Activated T-cell treated with anti-CD3 and anti-CD28 coated beads for 1 hour (primary cell): ENCODE measurements at places on chromosomes 1 and 21.

DNA sequence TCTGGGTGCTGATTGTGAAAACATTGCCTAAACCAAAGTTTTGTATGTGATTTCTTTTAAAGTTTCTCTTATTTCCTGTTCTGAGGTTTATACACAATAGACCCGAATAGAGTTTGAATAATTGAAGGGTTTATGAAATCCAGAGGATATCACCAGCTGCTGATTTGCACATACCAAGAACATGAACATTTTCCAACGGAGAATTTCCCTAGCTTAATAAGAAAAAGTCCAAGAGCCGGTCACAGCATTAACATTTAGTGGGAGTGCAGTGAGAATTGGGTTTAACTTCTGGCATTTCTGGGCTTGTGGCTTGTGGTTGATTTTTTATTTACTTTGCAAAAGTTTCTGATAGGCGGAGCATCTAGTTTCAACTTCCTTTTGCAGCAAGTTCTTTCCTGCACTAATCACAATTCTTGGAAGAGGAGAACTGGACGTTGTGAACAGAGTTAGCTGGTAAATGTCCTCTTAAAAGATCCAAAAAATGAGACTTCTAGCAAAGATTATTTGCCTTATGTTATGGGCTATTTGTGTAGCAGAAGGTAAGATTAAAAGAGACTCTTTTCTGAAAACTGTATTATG is at the start of gene CFH:
CFH (plus strand) TSS at position 407 of the 579 bp plus-strand sequence; CDS start at position 482, 75 bp downstream.
- no peak for DNase-seq

DNA sequence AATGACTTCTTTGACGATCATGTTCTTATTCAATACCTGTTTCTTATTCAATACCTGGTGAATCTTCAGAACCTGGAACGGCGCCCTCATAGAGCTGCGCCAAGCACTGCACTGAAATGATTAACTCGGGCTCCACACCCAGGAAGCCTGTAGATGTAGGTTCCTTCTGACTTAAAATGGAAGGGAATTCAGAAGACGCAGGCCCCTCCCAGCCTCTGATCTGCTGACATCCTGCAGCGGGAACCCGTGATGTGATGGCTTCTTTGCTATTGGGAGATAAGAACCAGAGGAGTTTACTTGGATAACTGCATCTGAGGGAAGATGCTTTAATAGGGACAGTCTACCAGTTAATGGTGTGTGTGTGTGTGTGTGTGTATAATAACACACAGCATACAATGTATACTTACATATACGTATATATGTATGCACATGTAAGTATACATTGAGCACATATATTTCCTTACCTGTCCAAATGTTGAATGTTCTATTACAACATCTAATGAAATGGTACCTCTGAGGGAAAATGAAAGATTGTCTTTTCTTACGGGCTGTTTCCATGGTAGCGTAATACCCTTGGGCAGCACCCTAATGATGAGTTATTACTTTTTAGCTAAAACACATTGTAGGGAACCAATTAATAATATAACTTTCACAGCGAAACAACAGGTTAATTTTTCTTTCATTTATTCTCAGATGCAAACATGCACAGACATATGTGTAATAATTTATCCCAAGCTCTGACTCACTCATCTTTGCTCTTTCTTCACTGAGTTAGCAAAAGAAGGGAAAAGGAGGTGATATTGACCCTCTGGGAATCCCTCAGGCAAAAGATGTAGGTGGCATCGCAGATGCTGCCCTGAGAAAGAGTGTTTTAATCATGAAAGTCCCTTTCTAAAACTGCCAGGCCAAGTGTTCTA is 379.8 kb downstream of the SIPA1L2 start:
- no peak for DNase-seq

GRCh38 chr1:164723296-164723798 is 164.4 kb downstream of the PBX1 start:
- DNase-seq, result no peak

DNA sequence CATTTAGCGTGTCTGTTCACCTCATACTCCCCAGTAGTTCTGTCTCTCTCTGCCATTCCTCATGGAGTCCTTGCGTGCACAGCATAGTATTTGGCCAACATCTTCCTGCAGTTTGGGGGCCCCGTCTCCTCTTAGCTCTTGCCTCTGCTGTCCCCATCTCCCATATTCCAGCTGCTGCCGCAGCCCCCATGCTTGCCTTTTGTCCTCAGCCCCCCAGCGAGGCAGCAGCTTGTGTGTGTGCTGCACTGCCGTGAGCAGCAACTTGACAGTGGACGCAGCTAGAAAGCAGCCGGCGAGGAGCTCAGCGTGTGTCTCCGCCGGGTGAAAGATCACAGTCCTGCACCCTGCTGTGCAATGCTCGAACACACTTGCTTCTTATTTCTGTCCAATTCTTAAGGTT is 164.2 kb upstream of the COL6A1 start:
- DNase-seq, result no peak

- DNase-seq, result no peak
Measured at GRCh38 chr1:98989556-98989907, 15.1 kb downstream of the PLPPR5 start.

DNA sequence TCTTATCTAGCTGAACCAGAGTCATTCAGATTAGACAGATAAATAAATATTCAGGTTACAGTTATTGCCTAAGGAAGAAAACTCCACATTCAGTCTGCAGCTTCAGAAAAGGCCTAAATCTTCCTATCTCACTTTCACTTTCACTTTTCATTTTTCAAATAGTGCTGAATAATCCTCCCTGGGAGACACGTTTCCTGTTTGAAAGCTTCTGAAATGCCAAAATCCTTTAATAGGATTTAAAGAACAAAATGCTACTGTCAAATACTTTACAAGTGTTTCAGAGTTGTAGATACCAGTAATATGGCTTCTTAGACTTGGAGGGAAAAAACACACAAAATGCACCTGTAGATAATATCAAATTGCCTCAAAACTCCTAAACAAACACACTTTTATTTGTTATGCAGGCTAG is 3.9 kb downstream of the PSMB2 start:
- no peak for DNase-seq

- DNase-seq, result no peak
Measured at GRCh38 chr1:147878022-147878421, 24.6 kb upstream of the GJA8 start.

DNA sequence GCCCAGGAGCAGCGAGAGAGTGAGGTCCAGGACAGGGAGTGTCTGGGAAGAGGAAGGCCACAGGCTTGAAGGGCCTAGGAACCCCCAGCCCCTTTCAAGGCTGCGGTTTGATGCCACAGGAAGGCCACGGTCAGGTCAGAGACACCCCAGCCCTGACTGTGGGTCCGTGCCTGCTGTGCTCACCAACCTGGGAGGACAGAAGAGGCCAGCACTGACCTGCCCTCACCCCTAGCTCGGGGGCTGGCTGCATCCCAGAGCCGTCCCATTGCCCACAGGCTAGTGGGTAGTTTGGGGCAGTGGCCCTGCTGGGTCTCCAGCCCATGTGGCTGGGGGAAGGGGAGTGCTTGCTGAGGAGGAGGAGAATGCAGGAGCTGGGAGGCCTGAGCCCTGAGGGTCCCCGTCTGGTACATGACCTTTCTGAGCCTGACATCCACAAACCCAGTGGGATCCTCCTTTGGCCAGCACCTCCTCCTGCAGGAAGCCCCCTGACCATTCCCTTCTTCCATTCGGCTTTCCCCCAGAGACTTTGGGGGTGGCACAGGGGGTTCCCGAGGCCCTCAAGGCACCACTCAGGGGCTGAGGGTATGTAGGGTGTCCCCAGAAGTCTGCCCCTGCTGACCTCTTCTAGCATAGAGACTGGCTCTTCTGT is 54.3 kb downstream of the WNT9A start:
- DNase-seq, result no peak

DNA sequence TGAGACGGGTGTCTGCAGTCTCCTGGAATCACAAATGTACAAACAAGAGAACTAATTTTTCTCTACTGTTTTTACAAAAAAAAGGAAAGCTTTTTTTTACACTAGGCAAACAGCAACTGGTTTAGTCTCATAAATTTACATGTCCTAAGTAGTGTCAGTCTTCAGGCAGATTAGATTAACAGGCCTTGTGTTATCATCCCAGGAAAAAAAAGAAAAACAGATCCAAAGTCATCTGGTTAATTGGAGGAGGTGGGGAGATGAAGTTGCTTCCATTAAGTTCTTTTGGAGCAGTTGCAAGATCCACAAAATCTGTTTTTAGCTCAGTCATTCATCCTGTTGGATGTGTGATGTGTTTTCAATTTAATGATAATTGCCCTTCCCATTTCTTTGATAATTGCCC is 363.5 kb upstream of the ADGRL2 start:
- no peak for DNase-seq

DNA sequence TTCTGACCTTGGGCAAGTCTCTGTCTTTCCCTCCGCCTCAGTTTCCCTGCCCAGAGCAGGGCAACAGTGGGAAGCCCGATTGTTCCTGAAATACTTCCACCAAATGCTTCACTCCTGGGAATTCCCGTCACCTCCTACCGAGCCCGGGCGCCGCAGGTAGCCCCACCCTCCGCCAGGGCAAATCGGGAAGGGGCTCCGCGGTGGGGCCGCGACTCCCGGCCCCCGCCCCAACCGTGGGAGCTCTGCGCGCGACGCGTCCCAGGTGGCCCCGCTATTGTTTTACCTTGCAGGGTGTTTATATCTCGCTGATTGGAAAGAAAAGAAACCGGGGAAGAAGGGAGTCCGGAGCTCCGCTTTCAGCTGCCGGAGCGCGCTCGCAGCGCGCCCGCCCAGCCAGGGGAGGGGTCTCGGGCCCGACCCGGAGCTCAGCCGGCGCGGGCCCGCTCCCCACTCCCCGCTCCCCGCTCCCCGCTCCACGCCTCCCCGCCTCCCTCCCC is 407 bp downstream of the IGSF3 start:
- DNase-seq, result no peak
